ENCODE measurements at places on chromosomes 12 and 14. TPM values are rescaled to one million over a fixed set of nuclear protein-coding genes. Genes with fewer than 3 reads are reported as not detected.

The OVCH1 gene
- total RNA-seq = under 0.01 TPM

The TPH2 gene
- not detected for total RNA-seq

The PRIMA1 gene
- not detected for total RNA-seq

The REP15 gene
- total RNA-seq = 2.9 TPM

The IGFBP6 gene
- 1,794 TPM for total RNA-seq

The NEUROD4 gene
- total RNA-seq = not detected

The RBMS2 gene
- 13.0 TPM for total RNA-seq

The CLMN gene
- 3.9 TPM for total RNA-seq

The OR9K2 gene
- not detected for total RNA-seq

The CLSTN3 gene
- 6.7 TPM for total RNA-seq

The SLCO1B1 gene
- total RNA-seq = not detected

The CNTN1 gene
- 1.7 TPM for total RNA-seq

The KRT78 gene
- not detected for total RNA-seq

The TAS2R8 gene
- not detected for total RNA-seq

The GYS2 gene
- total RNA-seq = not detected

The BMAL2 gene
- 29.9 TPM for total RNA-seq

The EFS gene
- 4.6 TPM for total RNA-seq

The TAS2R13 gene
- 0.58 TPM for total RNA-seq

The RAPGEF3 gene
- total RNA-seq = 5.1 TPM

The TSHR gene
- total RNA-seq = not detected

The IFNG-AS1 gene
- total RNA-seq = not detected

The STYK1 gene
- 2.0 TPM for total RNA-seq

The EID3 gene
- total RNA-seq = 7.9 TPM

The CLEC9A gene
- not detected for total RNA-seq

The GPR135 gene
- total RNA-seq = 3.1 TPM

The C12orf54 gene
- not detected for total RNA-seq

The LIN7A gene
- total RNA-seq = 36.6 TPM

The SOAT2 gene
- not detected for total RNA-seq

Data from regular cardiac myocyte (primary cell).